CD4-positive, alpha-beta T cell treated with Interleukin-15 for 1 hour (primary cell): ENCODE measurements at places on chromosomes 2 and 18.

GRCh38 chr2:151051574-151052220, 210.0 kb downstream of the RBM43 start:
- no peak for DNase-seq

- peak; percentile 54 for DNase-seq
These were observed 86.8 kb upstream of the DNER start for GRCh38 chr2:229800997-229801754.

GRCh38 chr2:181761175-181761574, 80.9 kb upstream of the NEUROD1 start:
- no peak for DNase-seq

DNA sequence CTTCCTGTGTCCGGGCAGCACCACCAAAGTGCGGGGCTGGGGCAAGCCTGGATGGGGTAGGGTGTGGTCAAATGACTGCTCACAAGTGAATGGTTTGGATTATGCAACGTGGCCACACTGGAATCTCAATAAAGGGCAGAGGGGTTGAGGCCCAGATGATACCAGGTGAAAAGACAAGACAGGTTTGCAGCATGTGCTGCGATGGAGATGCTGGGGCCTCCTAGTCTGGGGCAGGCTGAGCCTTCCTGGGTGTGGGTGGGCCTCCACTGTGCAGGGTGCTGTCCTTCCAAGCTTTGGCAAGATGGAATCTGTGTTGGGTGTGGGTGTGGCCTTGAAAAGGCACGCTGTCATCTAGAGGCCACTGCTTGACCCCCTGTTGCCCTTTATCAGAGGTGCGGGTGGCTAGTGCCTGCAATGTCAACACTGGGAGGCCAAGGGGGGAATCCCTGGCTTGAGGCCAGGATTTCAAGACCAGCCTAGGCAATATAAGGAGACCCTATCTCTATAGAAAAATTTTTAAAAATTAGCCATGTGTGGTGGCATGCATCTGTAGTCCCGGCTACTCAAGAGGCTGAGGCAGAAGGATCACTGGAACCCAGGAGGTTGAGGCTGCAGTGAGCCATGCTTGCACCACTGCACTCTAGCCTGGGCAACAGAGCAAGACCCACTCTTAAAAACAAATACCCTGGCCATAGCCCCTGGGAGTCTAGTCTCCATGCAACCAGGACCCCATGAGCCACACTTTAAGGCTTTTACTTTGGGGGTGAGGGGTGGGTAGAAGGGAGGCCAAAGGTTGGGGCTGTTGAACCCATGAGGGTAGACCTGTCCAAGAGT, 13.8 kb downstream of the RRM2 start:
- DNase-seq, result no peak

DNA sequence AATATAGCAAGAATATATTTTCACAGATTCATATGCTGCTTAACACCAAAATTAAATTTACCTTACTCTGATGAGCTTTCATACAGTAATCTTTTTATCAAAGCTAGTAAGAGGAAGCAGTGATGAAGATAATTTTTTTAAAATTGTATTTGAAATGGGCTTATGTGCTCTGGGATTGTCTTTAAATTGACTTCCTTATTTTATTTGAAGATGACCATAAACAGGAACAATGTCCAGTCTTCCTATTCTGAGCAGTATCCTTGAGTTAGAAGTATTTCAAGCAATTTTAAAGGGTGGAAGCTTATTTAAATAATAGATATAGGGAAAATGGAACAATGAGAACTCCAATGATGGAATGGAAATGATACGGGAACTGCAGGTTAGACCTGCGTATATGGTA, 211.6 kb downstream of the MCFD2 start:
- no peak for DNase-seq

DNA sequence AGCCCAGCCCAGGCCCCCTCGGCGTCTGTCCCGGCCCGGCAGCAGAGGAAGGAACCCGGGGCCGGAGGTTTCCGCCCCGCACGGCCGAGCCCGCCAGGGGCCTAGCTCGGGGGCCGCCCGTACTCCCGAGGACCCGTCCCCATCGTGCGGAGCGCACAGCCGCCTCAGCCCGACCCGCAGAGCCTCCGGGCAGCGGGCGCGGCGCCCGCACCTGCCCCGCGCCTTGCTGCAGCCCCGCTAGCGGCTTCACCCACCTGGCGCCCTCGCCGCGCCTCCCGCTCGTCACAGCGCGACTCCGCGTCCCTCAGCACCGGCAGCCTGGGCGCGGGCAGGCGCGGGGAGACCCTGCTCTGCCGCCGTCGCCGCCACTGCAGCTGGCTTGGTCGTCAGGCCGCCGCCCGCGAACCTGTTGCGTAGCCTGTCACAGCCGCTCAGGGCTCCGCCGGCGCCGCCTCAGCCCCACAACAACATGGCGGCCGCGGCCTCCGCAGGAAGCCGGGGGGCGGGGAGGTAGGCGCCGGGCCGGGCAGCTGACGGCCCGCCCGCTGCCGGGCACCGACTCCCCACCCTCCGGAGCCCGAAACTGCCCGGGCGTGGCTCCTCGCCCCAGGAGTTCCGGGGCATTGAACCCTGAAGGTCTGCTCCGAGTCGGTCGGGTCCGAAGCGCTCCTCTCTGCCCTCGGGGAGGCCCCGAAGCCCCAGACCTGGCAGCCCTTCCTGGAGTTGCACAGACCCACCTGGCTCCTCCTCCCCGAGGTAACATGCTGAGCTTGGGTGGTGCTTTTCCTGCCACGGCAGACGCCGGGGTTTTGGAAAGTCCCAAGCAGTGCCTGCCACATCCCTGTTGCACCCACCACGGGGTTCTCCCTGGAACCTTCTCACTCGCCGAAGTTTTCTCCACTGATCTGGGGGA, at the start of gene ITSN2:
Gene ITSN2 (minus strand): TSS at position 487 of the 913 bp plus-strand sequence. CDS start 32,454 bp downstream, outside the sequence.
- DNase-seq, result peak; percentile 88

DNA sequence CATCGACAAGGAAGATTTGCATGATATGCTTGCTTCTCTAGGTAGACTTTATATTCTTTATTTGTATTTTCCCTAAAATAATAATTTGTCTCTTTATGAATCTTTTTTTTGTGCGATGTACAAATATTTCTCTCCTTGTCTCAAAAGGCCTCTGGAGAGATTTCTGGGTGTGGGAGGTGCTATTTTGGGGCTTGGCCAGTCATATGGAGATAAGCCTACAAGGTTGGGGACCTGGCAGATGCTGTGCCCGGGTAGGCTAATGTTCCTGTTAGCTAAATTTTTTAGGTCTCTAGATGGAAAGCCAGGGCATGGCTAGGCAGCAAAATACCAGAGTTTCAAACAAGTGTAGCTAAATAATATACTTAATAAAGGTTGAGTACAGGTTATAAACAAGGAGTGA, 11.1 kb downstream of the MYL12B start:
- no peak for DNase-seq

DNA sequence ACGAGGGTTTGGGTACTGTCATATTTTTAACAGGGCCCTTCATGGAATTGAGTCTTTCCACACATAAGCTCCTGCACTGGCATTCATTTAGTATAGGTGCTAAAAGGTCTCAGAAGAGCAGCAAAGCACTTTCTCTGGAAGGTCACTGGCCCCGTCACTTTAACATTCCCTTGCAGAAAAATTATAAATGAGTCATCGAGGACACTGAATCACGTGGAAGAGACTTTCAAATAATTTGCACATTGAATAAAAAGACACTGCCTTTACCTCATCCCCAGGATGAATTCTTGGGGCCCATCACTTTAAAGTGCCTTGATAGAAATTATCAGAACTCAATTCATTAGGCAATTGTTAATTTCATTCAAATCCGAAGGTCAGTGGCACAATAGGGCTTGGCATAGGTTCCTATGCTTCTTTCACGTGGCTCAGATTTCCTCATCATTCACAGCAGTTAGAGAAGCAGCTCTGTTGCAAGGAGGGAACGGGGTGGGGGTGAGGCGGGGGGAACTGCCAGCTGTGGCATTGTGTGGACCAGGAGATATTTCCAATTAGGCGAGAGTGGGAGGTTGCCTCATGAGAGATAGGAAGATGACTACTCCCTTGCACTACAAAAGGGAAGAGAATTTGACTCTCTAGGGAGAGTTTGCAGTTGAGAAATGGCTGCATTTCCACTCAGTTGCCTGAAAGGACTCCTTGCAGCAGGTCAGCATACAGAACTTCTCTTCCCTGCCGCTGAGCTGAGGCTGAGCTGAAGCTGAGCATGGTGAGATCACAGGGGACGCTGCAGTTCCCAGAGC, 86.3 kb upstream of the NPAS2 start:
- no peak for DNase-seq

GRCh38 chr2:110639972-110640371, 37.9 kb downstream of the BUB1 start:
- no peak for DNase-seq

- no peak for DNase-seq
These were observed 554.4 kb upstream of the FAM98A start for GRCh38 chr2:34153484-34153883.

- DNase-seq, result no peak
These were observed 641 bp downstream of the MAPRE3 start for GRCh38 chr2:26970928-26971627.

- DNase-seq, result no peak
These were observed 13.6 kb downstream of the ABCG5 start for GRCh38 chr2:43824951-43825493.

DNA sequence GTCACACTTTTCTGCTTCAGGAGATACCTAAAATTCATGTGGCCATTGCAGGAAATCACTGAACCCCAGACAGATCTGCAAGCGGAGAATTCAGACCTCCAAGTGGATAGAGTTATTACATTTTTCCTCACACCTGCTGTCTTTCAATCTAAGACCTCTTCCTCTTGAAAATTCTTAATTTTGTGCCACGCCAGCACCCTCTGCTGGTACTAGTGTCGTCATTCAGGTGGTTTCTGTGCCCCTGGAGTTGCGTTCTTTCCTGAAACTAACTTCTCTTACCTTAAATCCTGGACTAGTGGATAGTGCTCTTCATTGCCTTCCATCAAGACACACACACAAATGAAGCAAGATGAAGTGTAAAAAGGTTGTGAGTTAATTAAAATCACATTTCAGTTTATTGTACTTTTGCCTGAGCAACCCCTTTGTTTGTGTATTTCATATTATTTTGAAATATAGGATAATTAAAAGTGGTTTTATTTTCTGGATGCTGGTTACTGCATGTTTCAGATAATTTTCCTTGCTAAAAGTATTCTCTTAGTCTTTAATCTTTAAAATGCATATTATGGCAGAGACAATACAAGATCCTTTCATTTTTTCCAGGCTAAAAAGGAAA, 1.6 kb upstream of the DNER start:
- DNase-seq, result no peak

GRCh38 chr2:73956218-73956865, 28.4 kb upstream of the TET3 start:
- no peak for DNase-seq

DNA sequence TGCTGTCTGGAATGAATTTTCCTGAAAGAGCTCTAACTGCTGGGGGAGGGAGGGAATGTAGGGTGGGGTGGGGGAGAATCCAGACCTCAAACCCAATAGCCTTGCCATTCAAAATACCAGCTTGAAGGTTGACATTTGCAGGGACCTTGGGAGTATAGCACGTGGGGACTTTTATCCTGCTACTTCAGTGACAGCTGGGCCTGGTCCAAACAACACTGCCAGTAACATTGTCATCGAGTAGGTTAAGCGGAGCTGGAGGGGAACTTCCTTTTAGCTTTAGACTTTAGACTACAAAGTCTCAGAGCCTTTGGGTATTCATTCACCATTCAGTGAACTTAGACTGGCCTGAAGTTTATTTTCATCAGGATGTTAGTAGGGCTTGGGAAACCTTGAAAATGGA, 248.7 kb downstream of the MEIS1 start:
- DNase-seq, result no peak

DNA sequence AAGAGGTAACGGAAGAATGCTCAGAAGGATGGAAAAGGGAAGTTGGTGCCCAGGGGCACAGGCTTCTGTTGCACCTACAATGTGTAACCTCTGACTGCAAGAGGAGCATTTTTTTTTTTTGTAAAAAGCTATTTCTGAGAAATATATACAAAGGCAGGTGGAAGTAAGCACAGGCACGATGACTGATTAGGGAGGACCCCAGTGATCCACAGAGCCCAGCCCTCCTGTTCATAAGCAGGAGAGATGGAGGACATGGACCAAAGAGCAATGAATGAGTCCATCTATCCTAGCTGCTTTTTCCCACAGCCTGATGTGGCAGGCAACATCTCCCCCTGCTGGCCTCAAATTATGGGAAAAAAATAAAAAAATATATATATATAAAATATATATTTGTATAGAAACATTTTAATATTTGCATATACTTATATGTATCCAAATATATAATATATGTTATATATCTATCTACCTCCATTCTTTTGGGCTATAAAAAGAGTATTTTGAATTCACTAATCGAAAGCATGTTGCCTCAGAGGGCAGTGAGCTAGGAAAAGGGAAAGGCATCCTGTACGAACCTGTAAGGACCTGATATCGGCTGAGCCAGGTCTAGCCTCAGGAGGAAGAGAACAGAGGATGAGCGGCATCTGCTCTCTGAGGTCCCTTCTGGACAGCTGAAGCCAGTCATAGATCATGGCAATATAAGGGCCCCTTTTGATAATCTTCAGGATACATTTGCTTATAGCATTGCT, 166.0 kb upstream of the STK17B start:
- no peak for DNase-seq
